ENCODE measurements at places on chromosomes 1 and 21. TPM values are rescaled to one million over a fixed set of nuclear protein-coding genes. Genes with fewer than 3 reads are reported as not detected.

DNA sequence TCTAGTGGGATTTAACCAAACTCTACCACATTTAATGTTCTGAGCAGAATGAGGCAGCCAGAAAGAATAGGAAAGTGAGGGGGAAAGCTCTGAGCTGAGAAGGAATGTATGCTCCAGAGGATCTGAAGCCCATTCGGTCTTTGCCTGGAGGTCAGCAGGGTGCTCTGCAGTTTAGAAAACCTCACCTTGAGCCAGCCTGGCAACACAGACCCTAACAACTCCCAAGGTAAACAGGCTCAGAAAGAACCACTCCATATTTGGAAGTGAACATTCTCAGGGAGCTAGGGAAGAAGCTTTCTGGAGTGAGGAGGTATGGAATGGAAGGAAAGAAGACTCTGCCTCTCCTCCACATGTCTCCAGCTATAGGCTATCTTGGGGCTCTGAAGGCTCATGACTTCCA is 398.8 kb downstream of the SEC16B start:
- DNase-seq: no peak
- H3K4me3 ChIP-seq: no peak overlapping the region
- no peak overlapping the region for H3K27ac ChIP-seq
- no peaks in the 10 kb centered on the region for H3K4me1 ChIP-seq
- H3K36me3 ChIP-seq: no peaks in the 10 kb centered on the region

The LRRC53 gene
- total RNA-seq: not detected

GRCh38 chr1:157138220-157139051 is at the start of gene ETV3:
Gene ETV3 (minus strand): TSS chr1:157138395. CDS start chr1:157136352, 2,043 bp downstream.
- H3K27me3 ChIP-seq: no peaks in the 10 kb centered on the region
- H3K27ac ChIP-seq: peak within 1 kb of the TSS; percentile 66
- peaks cover 13% of the 10 kb centered on the region for H3K4me1 ChIP-seq
- peak; percentile 42 for DNase-seq
- peaks cover under 1% of the 10 kb centered on the region for H3K36me3 ChIP-seq

- H3K4me3 ChIP-seq: no peak overlapping the region
- no peaks in the 10 kb centered on the region for H3K27me3 ChIP-seq
- no peak overlapping the region for H3K27ac ChIP-seq
- H3K36me3 ChIP-seq: no peaks in the 10 kb centered on the region
Measured at GRCh38 chr21:42575111-42575510, 61.5 kb downstream of the SLC37A1 start.

DNA sequence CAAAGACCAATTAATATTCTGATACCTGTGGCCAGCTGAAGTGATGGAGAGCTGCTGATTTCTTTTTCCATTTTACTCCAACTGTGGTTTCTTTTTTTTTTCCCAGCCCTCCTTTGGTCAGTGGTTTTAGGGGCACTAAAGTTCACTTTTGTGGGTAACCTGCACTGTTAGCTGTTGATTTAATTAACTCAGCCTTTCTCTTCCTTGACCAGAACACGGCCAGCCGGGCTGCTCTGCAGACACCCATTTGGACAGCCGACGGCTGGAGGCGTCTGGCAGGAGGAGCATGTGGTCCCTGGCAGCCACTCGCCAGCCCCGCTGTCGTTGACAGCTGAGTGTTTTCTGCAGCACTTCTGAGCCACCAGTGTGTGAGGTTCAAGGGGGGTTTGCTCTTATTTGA is 136.2 kb upstream of the RUNX3 start:
- no peaks in the 10 kb centered on the region for H3K27me3 ChIP-seq
- no peak overlapping the region for H3K27ac ChIP-seq
- H3K4me1 ChIP-seq: peaks cover 6% of the 10 kb centered on the region
- no peak overlapping the region for H3K4me3 ChIP-seq
- no peak for DNase-seq
- no peaks in the 10 kb centered on the region for H3K36me3 ChIP-seq

- no peak overlapping the region for H3K27ac ChIP-seq
- DNase-seq: no peak
- H3K4me1 ChIP-seq: no peaks in the 10 kb centered on the region
- H3K4me3 ChIP-seq: no peak overlapping the region
- H3K36me3 ChIP-seq: no peaks in the 10 kb centered on the region
Measured at GRCh38 chr1:115828101-115829022, 12.6 kb downstream of the NHLH2 start.

DNA sequence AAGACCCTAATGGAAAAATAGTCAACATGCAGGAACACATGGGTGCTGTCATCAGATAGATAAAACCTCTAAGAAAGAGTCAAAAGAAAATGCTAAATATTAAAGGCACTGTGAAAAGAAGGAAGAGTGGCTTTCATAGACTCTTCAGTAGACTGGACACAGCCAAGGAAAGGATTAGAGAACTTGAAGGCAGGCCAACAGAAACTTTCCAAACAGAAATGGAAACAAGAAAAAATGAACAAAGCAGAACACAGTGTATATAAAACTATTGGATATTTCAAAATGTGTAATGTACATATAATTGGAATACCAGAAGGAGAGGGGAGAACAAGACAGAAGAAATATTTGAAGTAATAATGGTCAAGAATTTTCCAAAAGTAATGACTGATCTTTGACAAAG is 431.9 kb downstream of the MATN1 start:
- no peak overlapping the region for H3K4me3 ChIP-seq
- H3K36me3 ChIP-seq: no peaks in the 10 kb centered on the region
- DNase-seq: no peak
- H3K27ac ChIP-seq: no peak overlapping the region
- H3K4me1 ChIP-seq: no peaks in the 10 kb centered on the region

The CD164L2 gene
- not detected for total RNA-seq

DNA sequence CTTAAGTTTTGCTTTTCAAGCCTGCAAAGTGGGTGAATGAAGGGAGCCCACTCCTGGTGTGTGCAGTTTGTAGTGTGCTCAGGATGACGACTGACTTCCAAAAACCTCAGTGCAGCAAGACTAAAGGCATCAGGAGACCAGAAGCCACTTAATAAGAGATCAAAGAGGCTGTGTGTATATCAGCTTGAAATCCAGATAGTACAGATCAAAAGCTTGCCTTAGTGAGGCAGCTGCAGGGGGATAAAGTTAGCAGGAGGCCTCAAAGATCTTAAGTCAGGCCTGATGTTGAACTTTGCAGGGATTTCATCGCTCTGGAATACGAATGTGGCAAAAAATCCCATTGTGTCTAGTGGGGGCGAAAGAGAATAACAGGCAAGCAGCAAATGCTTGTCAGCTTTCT is 99.8 kb downstream of the PATJ start:
- no peaks in the 10 kb centered on the region for H3K4me1 ChIP-seq
- no peaks in the 10 kb centered on the region for H3K27me3 ChIP-seq
- no peak overlapping the region for H3K4me3 ChIP-seq
- H3K36me3 ChIP-seq: no peaks in the 10 kb centered on the region
- no peak for DNase-seq
- no peak overlapping the region for H3K27ac ChIP-seq

DNA sequence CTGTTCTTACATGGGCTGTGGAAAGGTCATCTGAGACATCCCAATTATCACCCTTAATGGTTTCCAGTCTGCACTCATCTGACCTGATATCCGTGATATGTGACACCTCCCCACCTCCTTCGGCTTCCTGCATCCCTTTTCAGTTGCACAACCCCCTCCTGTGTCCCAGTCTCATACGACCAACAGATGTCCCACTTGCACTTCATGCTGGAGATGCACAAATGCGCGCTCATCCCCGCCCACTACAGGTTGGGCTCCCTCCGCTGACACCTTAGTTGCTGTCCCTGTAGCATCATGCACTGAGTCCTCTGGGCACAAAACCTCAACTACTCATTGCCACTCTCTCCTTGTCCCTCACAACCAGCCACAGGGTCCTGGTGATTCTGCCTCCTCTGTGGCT is 94.4 kb downstream of the MIS18A start:
- H3K36me3 ChIP-seq: no peaks in the 10 kb centered on the region
- no peak overlapping the region for H3K27ac ChIP-seq
- no peaks in the 10 kb centered on the region for H3K4me1 ChIP-seq
- DNase-seq: no peak
- no peak overlapping the region for H3K4me3 ChIP-seq

DNA sequence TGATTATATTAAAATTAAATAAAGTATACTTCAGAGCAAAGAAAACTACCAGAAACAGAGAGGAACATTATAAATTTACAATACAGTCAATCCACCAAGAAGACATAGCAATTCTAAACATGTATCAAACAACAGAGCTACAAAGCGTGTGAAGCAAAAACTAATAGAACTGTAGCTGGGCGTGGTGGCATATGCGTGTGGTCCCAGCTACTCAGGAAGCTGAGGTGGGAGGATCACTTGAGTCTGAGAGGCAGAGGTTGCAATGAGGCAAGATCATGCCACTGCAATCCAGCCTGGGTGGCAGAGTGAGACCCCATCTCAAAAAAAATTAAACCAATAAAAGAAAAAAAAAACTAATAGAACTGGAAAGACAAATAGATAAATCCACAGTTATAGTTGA is 12.3 kb downstream of the CCDC185 start:
- H3K27ac ChIP-seq: no peak overlapping the region
- DNase-seq: no peak
- H3K36me3 ChIP-seq: no peaks in the 10 kb centered on the region
- H3K4me1 ChIP-seq: no peaks in the 10 kb centered on the region
- no peaks in the 10 kb centered on the region for H3K27me3 ChIP-seq

The CD1E gene
- not detected for total RNA-seq

The CNST gene
- 15.6 TPM for total RNA-seq

GRCh38 chr1:167231873-167232450 is 11.3 kb downstream of the POU2F1 start:
- H3K4me3 ChIP-seq: no peak overlapping the region
- no peaks in the 10 kb centered on the region for H3K27me3 ChIP-seq
- no peaks in the 10 kb centered on the region for H3K36me3 ChIP-seq
- no peak overlapping the region for H3K27ac ChIP-seq
- peaks cover 18% of the 10 kb centered on the region for H3K4me1 ChIP-seq

DNA sequence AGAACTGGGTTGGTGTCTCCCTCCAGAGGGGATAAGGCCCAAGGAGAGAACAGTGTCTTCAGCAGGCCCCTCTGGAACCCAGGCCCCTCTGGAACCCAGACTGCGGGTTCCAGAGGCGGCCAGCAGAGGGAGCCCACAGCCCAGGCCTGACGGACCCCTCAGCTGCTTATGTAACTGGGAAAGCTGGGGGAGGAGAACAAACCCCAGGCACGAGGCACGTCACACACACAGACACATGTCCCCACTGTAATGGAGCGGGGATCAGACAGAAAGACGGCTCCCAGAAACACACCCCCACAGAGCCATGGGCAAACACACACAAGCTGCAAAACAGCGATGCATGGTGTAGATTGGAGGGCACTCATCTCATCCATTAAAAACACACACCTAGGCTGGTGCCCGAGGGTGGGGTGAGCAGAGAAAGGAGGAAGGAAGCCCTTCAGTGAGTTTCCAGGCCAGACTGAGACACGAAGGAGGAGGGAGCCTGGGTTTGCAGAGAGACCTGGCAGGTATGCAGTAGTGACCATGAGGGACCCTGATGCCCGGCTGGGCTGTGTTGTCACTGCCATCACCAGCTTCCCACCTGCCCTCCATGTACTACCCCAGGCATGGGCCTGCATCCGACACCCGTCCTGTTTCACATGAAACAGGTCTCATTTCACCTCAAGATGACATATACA is 2.8 kb upstream of the IGSF8 start:
- H3K4me3 ChIP-seq: no peak overlapping the region
- H3K27ac ChIP-seq: no peak overlapping the region
- no peaks in the 10 kb centered on the region for H3K27me3 ChIP-seq
- no peaks in the 10 kb centered on the region for H3K36me3 ChIP-seq

GRCh38 chr1:26020330-26020768 is 1.2 kb upstream of the EXTL1 start:
- H3K27me3 ChIP-seq: no peaks in the 10 kb centered on the region
- DNase-seq: no peak
- H3K36me3 ChIP-seq: no peaks in the 10 kb centered on the region
- no peak overlapping the region for H3K4me3 ChIP-seq

- DNase-seq: no peak
- H3K27me3 ChIP-seq: no peaks in the 10 kb centered on the region
Measured at GRCh38 chr1:155880251-155880650, 20.9 kb downstream of the SYT11 start.

The ZBED6 gene
- total RNA-seq: 15.9 TPM

GRCh38 chr1:52592637-52593323 is 9.4 kb upstream of the GPX7 start:
- no peaks in the 10 kb centered on the region for H3K4me1 ChIP-seq
- H3K27me3 ChIP-seq: no peaks in the 10 kb centered on the region
- no peak overlapping the region for H3K4me3 ChIP-seq
- no peaks in the 10 kb centered on the region for H3K36me3 ChIP-seq

GRCh38 chr1:115882913-115883902 is 42.3 kb upstream of the NHLH2 start:
- 0 out of 2 replicates have a peak, but pooled peaks cover 2% of the 10 kb centered on the region for H3K27me3 ChIP-seq
- no peak for DNase-seq
- no peaks in the 10 kb centered on the region for H3K4me1 ChIP-seq
- no peak overlapping the region for H3K4me3 ChIP-seq
- no peak overlapping the region for H3K27ac ChIP-seq
- H3K36me3 ChIP-seq: no peaks in the 10 kb centered on the region

- no peaks in the 10 kb centered on the region for H3K4me1 ChIP-seq
- no peak overlapping the region for H3K27ac ChIP-seq
- no peak overlapping the region for H3K4me3 ChIP-seq
- no peak for DNase-seq
Measured at GRCh38 chr1:236990052-236990445, 14.2 kb downstream of the MT1HL1 start.

DNA sequence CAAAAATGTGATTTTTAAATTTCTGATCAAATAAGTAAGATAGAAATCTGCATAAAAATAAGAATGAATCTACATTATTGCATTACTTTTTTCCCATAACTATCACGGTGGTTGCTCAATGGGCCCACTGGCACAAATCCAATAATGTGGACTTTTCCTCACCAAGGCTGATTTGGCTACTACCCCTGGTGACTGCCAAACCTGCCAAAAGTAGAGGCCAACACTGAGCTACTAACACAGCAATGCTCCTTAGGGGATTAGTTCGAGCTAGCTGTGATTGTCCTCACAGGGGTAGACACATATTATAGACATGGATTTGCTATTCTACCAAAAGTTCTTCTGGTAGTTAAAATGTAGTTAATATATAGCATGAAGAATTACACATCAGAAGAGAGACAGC is 107.7 kb upstream of the ZNHIT6 start:
- H3K4me1 ChIP-seq: no peaks in the 10 kb centered on the region
- no peaks in the 10 kb centered on the region for H3K27me3 ChIP-seq
- no peak for DNase-seq
- H3K27ac ChIP-seq: no peak overlapping the region
- no peaks in the 10 kb centered on the region for H3K36me3 ChIP-seq

Data from GM12878 (cell line).